ENCODE measurements at places on chromosomes 2 and 18.
A peak's percentile ranks its signal among the peaks of the same experiment; 100 is the strongest.

- DNase-seq: peak; percentile 65
Observed at GRCh38 chr2:134245340-134245984, 8.4 kb upstream of the MGAT5 start.

DNA sequence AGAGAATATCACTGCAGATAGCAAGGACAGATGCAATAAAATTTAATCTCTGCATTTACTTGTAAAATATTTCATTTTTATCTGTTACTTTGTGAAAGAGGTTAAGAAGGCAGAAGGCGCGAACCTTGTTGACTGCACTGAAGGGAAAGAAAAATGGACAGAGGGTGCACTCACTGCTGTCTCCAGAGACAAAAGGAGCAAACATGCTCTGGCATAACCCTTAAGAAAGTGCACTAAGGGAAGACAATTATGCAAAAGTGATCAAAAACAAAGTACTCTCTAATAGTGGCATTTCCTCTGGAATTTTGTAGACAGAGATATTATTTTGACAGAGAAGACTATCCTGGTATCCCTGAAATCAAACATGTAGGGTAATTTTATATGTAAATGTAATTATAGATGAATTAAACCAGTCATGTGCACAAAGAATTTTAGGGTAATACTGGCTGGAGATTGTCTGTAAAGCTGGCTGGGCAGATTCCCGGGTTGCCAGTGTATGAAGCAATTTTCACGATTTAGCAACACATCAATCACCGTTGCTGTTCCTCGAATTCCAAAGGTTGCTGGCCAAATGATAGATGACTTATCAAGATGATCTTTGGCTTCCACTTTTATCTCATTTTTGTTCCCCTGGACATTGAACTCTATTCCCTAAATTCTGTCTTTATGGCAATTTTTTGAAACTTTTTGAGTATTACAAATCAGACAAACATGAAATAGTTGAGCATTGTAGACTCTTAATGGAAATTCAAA lies 1176.9 kb downstream of the SUCLG1 start:
- no peak for DNase-seq

GRCh38 chr2:35501076-35501475 lies 854.5 kb upstream of the CRIM1 start:
- DNase-seq: no peak

DNA sequence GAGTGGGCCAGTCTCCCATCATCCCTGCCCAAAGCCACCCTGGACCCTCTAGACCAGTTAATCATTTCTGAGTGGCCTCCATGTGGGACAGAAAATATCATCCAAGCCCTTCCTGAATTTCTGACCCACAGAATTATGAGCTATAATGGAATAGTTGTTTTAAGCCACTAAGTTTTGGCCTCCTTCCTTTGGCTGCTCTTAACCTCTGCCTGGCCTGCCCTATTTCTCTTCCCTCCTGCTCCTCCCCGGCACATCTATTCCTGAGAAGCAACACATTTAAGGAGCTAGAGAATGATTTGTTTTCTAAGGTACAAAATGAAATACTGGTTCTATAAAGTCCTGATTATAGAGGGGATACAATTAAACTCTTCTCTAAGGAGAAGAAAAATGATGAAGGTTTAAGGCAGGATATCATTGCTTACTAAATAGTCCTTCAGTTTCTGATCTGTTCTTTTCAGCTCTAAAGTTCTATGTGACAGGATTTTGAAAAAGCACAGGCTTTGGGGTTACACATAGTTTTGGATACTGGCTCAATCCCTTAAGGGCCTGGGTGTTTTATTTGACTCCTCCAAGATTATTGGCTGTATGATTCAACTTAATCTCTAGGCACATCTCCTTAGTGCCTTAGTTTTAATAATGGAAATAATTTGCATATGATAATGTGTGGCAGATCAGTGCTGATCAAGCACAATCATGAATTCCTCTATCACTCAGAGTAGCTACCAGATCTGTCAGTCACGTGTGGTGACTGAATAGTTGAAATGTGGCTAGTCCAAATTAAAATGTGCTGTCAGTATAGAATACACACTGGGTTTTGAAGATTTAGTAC lies 240.3 kb downstream of the VAPA start:
- DNase-seq: no peak

GRCh38 chr18:45121146-45121545 lies 440.5 kb downstream of the SETBP1 start:
- no peak for DNase-seq

DNA sequence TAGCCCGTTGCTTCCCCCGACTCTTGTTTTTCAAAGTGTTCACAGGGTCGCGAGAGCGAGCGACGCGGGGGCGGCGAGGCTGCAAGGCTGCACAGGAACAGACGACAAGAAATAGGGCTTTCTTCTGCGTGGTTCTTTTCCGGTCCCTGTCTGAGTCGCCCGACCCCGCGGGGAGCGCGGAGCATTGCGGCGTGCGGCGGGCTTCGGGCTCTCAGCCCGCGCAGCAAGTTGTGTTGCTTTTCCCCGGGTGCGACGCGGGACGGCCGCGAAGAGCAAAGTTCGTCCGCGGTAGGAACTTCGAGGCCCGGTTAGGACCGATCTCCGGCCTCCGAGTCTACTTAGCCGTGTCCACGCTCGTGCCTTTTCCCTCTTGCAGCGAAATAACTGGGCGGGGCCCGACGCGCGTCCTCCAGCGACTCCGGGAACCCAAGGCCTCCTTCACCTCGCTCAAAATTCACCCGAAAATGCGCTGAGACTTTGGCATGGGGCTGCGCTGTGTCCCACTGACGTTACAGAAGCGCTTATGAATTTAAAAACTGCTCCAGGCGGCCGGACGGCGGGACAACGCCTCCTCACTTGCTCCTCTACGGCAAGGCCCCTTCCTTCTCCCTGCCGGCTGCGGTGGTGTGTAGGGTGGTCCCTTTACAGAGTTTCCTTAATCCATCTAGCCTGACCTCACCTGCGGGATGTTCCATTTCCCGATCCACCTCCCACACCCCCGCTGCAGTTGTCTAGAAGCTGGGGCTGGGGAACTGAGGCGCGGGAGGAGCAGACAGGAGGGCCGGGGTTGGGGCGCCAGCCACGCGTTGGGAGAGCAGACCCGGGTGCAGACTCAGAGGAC lies 1.5 kb upstream of the BCL2L11 start:
- DNase-seq: no peak

GRCh38 chr18:32049393-32050171 lies 31.0 kb downstream of the RNF125 start:
- peak; percentile 90 for DNase-seq

DNA sequence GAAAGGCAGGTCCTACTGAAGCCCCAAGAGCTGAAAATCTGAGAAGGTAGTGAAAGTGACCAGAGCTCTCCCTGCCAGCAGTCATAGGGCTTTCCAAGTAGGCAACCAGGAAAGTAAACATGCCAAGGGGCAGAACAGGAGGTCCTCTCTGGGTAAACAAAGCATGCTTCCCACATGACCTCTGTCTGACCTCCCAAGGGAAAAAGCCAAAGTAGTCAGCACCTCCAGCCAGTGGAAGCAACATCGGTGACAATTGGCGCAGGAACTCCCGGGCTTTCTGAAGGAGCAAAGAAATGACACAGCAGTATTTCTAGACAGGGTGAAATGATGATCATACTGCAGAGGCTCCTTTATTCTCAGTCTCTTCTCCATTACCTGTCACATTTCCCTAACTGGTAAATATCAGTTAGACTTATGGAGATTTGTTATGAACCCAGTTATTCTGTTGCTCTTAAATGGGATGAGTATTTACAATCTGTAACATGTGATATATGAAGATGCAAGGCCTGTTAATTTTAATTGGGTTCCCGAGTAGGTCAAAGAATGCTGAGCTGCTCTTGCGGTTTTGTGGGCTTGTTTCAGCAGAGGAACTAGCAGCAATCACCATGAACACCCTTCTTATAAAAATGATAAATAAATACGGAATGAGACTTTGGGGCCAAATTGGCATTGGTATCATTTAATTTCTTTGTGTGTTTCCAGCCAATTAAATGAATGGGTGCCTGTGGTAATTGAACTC lies 321.0 kb downstream of the RND3 start:
- DNase-seq: no peak

DNA sequence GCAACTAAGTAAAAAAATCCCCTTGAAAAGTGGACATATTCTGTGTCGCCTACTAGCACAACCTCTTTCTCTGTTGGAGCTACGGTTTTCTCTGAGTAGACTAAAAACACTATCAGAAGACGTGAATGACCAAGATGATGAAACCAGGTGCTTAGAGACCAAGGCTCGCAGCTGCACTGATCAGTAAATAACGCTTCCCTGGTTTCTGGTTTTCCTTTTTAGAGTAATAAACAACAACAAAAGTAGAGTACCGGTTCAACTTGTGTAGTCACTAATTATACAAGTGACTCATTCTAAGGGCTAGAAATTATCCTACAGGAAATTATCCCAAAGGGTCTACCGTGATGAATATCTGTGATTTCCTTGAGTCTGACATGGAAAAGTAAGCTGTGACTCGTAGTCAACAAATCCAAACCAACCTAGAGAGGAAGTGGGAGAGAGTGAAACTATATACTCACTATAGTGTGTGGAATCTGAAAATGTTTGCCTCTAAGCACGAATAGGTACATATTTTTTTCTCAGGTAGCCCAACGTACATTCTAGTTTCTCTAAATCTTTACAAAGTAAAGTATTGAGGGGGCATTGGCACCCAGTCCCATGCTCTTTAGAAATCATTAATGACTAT lies 17.8 kb downstream of the RASGRP3 start:
- DNase-seq: peak; percentile 26

DNA sequence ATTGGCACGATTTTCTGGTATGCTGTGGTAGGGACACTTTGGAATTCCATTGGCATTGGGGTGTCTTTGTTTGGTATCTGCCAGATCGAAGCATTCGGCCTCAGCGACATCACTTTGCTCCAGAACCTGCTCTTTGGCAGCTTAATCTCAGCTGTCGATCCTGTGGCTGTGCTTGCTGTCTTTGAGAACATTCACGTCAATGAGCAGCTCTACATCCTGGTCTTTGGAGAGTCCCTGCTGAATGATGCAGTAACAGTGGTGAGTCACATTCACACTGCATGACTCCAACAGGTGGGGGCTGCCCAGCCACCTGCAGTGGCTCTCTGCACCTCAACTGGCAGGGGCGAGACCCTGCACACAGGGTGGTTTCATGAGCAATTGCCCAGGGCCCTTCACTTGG lies 38.4 kb downstream of the SLC9A2 start:
- no peak for DNase-seq

GRCh38 chr2:231360881-231361371 lies 34.6 kb upstream of the B3GNT7 start:
- peak; percentile 70 for DNase-seq

DNA sequence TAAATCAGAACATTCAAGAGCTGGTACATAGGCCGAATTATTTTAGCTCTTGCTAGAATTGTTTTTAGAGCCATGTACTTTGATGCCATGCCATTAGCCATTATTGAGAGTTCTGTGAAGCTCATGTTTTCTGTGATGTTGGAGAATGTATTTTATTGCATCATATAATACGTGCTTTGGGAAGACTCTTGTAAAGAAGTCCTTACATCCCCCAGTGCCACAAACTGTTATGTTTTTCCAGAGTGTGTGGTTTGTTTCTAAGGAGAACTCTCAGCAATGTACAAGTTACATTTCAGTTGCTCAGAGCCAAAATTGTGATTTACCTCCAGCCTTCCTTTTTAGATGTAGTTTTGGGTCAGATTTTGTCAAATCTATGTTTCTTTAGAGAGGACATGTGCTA lies 148.6 kb downstream of the HAUS1 start:
- no peak for DNase-seq

GRCh38 chr2:229348128-229348527 lies 77.0 kb upstream of the PID1 start:
- DNase-seq: no peak

- DNase-seq: peak; percentile 51
Observed at GRCh38 chr2:128603411-128603924, 284.8 kb upstream of the HS6ST1 start.

- no peak for DNase-seq
Observed at GRCh38 chr18:46297124-46297523, 192.9 kb downstream of the HAUS1 start.

GRCh38 chr2:217936952-217937351 lies 65.8 kb downstream of the TNS1 start:
- DNase-seq: no peak

DNA sequence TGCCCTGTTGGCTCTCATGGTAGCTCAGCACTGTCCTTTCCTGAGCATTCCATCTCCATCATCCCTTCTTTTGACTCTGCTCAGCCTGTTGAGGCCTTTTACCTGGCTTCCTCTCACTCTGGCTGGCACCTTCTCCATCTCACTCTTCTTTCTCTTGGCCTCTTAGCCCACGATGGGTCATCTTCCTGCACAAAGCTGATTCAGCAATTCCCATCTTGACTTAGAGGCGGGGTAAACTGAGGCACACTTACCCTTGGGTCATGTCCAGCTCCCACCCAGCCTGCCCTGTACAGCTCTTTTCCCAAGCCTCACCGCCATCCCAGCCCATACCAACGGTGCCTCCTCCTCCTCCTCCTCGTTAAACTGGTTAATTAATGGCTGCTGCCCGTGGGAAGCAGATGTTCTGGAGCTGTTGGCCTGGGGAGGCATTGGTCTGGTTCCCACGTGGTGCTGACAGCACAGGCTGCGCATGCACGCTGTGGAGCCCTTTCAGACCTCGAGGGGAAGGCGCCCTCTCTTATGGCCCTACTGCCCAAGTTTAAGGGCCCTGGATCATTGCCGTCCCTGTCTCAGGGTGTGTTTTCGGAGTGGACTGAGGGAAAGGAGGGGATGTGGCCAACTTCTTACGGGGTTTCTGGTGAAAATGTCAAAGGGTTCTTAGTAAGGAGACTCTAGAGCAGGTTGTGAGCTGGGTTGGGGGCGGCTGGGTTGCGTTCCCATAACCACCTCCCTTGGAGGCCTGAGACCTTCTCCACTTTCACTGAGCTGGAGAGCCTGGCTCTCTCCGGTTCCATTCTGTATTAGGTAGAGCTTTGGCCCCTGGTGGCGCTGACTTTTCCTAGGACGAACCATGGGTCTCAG lies 10.9 kb downstream of the WNT10A start:
- DNase-seq: no peak

GRCh38 chr2:198042189-198042588 lies 237.8 kb downstream of the PLCL1 start:
- no peak for DNase-seq

- DNase-seq: peak; percentile 6
Observed at GRCh38 chr2:114007436-114007835, 117.5 kb downstream of the ACTR3 start.

GRCh38 chr2:12106440-12107080 lies 360.1 kb downstream of the LPIN1 start:
- DNase-seq: peak; percentile 93

GRCh38 chr2:16079637-16080036 lies 139.3 kb downstream of the MYCN start:
- no peak for DNase-seq

- DNase-seq: no peak
Observed at GRCh38 chr2:98926601-98927000, 9.4 kb downstream of the CRACDL start.

DNA sequence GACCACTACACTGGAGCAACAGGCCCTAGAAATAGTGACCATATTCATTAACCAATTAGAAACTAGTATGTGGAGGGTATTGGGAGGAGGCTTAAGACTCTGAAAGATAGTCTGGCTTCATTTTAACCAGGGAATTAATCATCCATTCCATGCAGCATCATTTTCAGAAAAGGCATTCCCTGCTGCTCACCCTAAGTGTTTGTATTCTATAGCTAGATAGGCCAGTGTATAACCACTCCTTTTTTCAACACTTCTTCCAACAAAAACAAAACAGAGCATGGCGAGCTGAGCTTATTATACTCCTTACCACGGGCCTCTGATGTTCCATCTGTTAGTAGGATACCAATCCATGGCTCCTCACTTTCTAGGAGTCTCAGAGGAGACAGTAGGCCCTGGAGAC lies 112.0 kb upstream of the PKDCC start:
- no peak for DNase-seq
